Tracheal epithelial cell (primary cell): ENCODE measurements at places on chromosomes 5 and 9. TPM values are rescaled to one million over a fixed set of nuclear protein-coding genes. Genes with fewer than 3 reads are reported as not detected.

LRRC70 gene
- total RNA-seq: 0.72 and 1.5 TPM in 2 replicates

GRXCR2 gene
- not detected in 2 replicates for total RNA-seq

SMAD5 gene
- 28.9 and 42.4 TPM in 2 replicates for total RNA-seq

FGF18 gene
- 0.21 and 0.24 TPM in 2 replicates for total RNA-seq

CCIN gene
- 1.4 TPM in 1 of 2 replicates, not detected in the other for total RNA-seq

AJM1 gene
- 1.1 and 1.7 TPM in 2 replicates for total RNA-seq

ZFYVE16 gene
- 15.1 and 16.6 TPM in 2 replicates for total RNA-seq

TSSK1B gene
- total RNA-seq: under 0.01 and 0.21 TPM in 2 replicates

SHISAL2B gene
- total RNA-seq: not detected in 2 replicates

SLC36A3 gene
- total RNA-seq: not detected in 2 replicates

SUB1 gene
- total RNA-seq: 150 and 182 TPM in 2 replicates
